SIG-M5 (cell line): ENCODE measurements at places on chromosomes 12 and 14.

- no peak for DNase-seq
Measured at GRCh38 chr12:65192963-65193516, 23.7 kb downstream of the LEMD3 start.

DNA sequence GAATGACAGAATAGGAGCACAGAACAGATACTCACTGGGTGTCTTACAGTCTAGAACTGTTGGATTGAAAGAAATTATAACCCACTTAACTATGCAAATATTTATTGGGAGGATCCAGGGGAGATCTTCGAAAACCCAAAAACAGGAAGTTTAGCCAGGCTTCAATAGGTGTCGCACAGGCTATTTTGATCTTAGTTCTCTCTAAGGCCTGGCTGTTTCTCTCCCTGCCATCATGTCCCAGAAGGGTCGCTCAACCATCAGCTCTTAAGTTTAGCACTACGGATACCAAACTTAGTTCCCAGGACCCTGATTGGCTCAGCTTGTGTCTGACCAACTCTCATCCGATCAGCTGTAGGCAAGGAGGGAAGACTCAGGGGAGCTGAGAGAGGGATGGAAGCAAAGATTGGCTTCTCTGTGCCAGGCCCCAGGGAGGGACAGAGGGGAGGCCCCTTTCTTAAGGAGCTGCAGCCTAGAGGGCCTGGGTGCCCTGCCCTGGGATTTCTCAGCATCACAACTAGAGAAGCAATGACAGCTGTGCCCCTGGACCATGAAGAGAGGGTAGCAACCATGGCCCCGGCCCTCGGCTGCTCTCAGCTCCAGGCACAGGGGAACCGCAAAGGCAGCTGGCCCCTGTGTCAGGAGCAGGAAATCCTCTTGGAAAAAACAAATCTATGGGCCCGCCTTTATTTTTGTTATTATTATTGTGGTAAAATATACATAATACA is 13.5 kb downstream of the PHETA1 start:
- no peak for DNase-seq

DNA sequence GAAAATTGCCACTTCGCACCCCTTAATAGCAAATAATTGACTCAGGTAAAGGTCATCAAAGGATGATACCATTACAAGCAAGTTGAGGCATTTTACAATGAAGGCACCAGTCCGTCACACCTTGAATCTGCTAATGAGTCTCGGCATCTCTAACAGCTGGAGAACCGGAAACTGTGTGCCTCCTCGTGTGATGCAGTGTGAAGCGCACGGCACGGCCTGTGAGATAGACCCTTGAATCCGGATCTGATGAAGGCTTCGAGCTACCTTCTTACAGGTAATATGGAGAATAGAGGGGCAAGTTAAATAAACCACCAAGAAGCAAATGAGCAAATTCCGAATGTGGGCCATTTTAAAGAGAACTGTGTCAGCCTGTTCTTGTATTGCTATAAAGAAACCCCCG is 19.8 kb upstream of the TUBA1A start:
- no peak for DNase-seq

DNA sequence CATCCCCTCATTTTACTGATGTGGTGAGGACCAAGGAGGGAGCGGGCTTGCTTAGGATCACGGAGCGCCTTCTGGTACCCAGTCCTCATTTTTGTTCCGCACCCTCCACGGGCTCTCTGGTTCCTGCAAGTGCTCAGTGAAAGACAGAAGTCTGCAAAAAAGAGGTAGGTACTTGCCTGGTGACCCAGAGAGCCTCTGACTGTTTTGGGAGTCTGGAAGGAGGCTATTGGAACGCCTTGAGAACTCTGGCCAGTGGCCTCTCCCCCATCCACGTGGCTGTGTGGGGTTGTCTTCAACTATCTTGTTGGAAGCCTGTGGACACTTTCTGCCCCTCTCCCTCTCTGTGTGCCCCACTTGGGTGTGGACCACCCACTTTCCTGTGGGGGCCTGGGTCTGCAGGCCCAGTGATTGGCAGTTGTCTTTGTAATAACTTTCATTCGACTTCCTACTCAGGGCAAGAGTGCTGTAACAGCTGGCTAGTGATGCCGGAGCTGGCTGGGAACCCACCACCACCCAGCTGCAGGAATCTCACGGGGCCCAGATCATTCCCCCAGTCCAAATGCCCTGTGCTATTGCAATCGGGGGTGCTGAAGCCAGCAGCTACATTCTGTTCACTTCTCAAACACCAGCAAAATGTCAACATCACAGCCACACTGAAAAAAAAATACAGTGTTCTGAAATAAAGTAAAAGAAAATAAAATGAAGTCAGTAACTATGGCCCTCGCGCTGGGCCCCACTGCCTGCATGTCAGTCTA is 122.8 kb downstream of the PRMT8 start:
- no peak for DNase-seq

GRCh38 chr12:130405332-130405731 is 67.6 kb downstream of the PIWIL1 start:
- DNase-seq = no peak

GRCh38 chr12:26275313-26276131 is 80.1 kb downstream of the SSPN start:
- DNase-seq = no peak

DNA sequence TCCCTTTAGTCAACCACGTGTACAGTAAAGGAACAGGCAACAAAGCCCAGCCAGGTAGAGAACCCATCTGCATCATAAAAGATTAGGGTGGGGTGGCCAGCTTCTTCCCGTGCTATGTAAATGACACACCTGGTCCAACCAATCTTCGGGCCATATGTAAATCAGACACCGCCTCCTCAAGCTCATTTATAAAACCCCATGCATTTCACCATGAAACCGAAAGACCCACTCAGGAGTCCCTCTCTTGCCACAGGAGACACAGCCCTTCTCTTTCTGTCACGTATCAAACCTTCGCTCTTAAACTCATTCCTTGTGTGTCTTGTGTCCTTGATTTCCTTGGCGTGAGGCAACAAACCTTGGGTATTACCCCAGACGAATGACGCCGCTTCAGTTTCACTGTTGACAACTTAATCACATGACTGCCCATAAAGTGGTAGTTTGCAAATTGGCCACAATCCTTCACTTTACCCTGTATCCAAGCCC is 59.8 kb upstream of the TBPL2 start:
- DNase-seq = no peak

DNA sequence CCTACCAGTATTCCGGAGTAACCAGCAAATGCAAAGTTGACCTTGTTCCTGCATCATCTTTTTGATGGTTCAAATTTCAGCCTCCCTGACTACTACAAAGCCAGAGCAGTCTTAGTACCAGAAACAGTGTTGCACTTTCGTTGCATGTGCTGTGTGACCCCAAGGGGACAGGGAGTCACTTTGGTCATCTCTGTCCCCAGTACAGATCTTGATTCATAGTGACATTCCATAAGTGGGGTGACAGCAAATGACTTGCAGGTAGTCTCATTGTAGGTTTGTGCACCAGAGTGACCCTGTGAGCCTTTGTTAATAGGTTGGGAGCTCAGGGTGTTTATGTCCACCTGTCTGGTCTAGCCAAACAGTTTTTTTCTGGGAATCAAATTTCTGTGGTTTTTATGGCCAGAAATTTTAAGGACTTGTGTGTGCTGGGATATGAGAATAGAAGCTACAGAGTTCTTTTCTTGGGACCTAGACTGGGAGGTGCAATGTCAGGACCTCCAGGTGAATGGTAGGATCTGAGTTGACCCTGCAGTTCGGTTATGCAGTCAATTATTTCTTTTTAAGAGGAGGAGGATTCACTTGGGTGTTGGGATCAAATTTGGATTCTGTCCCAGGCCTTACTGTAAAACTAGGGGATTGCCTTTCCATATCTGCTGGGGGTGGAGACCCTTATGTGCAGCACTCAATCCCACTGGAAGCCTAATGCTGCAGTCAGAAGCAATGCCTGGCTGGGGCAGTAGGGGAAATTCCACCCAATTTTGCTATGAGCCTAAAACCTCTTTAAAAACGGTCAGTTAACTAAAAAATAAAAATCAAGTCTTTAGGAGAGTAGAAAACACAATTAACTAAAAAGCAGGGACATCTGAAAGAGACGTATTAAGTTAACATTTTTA is 10.1 kb downstream of the EIF5 start:
- DNase-seq = no peak

DNA sequence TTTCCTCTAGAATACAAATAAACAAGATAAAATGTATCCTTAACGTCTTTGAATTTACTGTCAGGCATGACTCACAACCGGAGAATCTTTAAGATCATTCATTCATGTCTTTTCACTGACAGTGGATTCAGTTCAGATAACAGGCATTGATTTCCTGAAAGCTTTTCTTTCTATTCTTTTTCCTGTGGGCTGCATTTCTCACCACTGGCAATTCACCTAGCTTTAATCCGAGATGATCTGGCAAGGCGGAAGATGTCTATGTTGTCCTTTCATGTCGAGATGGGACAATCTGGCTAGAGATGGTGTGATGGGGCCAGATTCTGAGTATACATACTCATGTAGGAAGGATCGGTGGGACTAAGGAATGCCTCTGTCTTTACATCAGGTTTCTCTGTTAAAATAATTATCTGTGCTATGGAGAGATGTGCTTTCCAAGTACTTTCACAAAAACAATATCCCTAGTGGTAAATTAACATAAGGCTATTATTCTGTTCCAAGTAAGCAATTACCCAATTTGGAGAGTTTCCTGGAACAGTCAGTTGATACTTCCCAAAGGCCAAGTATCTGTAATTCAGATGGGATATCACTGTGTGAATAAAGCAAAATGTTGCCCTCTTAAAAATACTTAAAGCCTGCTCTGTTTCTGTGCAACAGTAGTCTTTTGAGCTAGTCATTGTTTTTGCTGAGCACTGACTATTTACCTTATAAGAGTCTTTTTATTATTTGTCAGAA is 17.8 kb downstream of the ACSS3 start:
- DNase-seq = no peak

DNA sequence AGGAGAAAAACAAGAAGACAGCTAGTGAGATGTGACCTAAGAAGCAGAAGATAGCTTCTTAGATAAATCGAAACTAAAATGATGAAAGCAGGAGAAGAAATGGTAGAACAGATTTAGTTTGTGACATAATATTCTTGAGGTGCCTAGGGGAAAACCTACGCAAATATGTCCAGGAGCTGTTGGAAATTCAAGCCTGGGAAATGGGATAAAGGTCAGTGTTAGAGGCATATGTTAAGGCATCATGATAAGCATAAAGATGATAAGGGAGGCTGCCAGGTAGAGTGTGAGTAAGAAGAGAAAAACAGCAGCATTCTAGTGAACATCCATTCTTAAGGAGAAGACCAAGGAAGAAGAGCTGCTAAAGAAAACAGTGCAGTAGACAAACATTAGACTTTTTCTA is 109.6 kb upstream of the LGR5 start:
- no peak for DNase-seq

- DNase-seq = no peak
Measured at GRCh38 chr14:89956661-89957009, 908 bp downstream of the TDP1 start.

DNA sequence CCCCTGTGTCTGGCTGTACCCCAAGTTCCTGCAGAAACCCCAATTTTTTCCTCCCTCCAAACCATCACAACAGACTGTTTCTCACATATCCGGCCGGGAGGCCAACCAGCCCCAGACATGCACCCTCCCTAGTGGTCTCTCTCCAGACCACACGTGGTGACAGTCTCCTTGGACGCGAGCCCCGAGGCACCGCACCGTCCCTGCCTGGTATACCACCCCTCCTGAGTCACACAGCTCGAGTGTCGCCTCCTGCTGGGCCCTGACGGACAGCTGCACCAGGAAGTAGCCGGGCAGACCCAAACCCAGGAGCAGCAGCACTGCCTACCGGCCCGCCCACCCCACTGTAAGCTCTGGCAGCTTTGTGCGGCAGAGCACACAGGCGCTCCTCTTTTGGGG is 97.4 kb downstream of the RFLNA start:
- no peak for DNase-seq

GRCh38 chr12:15527201-15528080 is 205.1 kb downstream of the PTPRO start:
- DNase-seq = no peak

GRCh38 chr12:70305794-70306193 is 60.3 kb upstream of the KCNMB4 start:
- no peak for DNase-seq

DNA sequence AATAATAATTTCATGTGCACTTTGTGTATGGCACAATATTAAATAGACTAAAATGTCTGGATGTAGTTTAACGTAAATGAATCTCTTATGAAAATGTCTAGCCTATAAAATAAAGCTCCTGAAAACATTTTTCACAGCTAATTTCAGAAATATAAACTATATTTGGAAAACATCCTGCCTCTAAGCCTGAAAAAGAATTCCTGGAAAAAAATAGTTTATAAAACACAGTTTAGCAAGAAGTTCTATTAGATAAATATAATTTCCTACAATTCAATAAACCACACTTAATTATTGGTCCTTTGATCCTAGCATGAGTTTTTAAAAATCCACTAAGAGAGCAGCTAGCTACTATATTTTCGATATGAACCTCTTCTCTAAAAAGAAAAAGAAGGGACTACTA is 159.9 kb downstream of the ADAMTS20 start:
- DNase-seq = no peak

DNA sequence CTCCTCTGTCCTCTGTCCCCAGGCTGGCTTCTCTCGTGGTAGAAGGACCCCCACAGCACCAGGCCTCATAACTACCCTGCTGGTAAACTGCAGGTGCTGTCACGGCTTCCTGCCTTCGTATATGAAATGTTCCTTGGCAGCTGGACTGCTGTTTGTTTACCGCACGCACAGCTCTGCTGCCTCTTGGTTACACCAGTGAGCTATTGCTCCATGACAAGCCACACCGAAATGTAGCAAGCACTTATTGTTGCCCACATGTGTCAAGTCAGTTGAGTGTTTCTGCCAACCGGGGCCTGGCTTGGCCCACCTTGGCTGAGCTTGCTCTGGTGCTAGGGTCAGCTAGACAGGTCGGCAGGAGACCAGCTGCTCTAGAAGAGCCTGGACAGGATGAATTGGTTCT is 21.7 kb upstream of the TCL1B start:
- no peak for DNase-seq

DNA sequence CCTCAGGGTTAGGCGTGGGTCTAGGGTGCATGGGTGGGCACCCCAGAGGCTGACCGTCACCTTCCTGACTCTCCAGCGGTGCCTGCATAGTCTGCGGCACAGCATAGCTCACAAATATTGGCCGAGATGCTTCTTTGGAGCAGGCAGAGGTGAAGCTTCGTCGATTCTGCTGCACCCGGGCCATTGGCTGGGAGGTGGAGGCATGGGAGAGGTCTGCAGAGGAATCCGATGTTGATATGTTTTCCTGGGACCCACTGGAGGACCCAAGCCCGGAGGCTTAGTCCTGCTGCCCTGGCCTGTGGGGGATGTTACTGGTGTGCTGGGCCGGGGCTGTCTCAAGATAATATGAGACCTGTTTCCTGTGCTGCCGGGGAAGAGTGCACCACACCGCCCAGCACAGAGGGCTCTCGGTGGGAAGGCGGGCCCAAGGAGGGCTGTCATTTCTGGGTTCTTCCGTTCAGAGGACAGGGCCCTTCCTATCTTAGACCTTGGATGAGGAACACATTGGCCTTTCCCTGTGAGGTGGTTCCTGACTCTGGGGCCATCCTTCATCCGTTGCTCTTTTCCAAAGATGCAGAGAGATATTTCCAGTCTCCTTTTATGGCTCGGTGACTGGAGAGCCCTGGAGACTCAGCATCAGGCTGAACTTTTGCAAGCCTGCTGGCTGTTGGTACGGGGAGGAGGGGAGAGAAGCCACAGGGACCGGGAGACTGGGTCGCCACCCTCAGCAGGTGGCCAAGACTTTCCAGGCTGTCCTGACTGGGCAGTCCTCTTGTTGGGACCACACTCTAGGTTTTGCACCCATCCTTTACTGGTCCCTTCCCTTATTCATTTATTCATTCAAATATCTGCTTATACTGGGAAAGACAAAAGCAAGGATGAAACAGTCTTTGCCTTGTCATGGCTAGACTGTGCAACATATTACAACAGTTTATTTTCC is 143.5 kb downstream of the TSPAN9 start:
- DNase-seq = no peak
